ENCODE measurements at places on chromosomes 2 and 18.

GRCh38 chr2:186968277-186968676 lies 119.3 kb upstream of the ZSWIM2 start:
- DNase-seq = no peak

DNA sequence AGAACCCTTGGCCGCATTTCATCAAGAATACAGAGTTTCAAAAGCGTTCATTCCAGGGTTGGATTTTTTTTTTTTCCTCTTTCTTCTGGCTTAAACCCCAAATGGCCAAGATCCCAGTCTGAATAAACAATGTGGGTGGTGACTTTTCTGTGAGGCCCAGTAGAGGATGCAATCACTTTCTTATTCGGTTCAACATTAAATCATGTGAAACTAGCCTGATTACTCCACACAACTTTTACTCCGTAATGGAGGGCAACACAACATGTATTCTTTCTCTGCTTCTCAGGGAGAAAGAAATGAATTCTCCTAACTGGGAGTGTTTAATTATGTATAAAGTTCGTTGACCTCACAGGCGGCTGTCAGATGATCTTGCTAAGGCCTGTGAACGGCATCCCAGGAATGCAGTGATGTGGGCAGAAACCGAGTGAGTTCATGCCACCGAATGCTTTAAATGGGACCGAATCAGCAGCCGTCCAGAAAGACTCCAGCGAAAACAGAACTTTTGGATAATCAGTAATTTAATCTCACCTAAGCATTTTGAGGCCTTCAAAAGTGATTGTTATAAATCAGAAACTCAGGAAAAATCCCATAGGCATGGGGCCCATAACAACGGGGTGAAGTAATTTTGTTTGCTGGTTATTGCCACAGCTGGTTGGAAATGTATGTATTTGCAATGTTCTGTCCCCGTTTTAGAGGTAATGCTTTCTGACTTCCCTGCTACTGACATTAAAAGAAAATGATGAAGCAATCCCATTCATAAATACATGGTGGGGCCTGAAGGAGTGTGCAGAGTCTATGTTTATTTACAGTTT lies 81.5 kb downstream of the BCL2 start:
- peak; percentile 97 for DNase-seq

GRCh38 chr2:223735659-223736244 lies 101.6 kb downstream of the AP1S3 start:
- DNase-seq = peak; percentile 97

DNA sequence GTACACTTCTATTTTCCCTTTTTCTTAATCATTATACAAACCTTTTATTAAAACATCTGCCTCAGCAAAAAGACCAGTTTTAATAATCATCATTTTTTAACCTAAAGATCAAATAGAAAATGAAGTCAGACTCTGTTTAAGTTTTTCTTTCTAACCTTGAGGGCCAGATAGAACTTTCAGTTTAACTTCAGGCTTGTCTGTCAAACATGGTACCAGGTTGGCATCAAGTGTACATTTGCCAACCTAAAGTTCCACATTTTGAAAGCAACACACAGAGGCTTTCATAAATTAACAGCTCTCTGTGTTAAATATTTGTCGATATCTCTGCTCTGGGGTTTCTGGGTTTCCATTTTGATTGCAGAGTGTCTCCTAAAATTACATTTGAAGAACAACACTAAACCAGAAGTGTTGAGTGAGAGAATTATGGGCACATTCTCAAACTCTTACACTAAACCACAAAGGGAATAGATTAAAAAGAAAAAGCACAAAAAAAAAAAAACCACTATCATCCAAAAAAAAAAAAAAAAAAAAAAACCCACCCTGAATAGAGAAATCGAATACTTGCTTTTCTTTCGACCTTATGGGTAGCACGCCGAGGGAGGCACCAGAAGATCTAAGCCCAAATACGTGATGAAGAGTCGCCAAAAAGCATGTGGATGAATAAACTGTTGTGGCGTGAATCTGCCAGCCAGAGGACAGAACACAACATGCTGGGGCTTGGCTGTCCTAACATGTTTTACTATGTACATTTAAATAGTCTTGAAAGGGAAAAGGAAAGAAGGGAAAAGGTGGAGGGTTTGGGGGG lies 166.2 kb downstream of the TCF4 start:
- no peak for DNase-seq

Measured in choroid plexus epithelial cell (primary cell).